ENCODE measurements at places on chromosomes 2 and 18. TPM values are rescaled to one million over a fixed set of nuclear protein-coding genes. Genes with fewer than 3 reads are reported as not detected.

The KLF7 gene
- total RNA-seq, result 16.8 TPM

The MC2R gene
- not detected for total RNA-seq

The MBD5 gene
- 46.5 TPM for total RNA-seq

The TTR gene
- not detected for total RNA-seq

The IL1A gene
- total RNA-seq, result 6.3 TPM

The IL1RL2 gene
- 4.6 TPM for total RNA-seq

The DSG1 gene
- not detected for total RNA-seq

The DSC2 gene
- total RNA-seq, result 25.7 TPM

The ANKRD53 gene
- 0.30 TPM for total RNA-seq

The CD8B gene
- not detected for total RNA-seq

The AQP12B gene
- total RNA-seq, result not detected

The DCC gene
- total RNA-seq, result not detected

The LOXL3 gene
- 1.1 TPM for total RNA-seq

The PLEK gene
- total RNA-seq, result not detected

The UCN gene
- total RNA-seq, result not detected

The BCL2 gene
- total RNA-seq, result 6.3 TPM

The MBOAT2 gene
- 29.0 TPM for total RNA-seq

The EVX2 gene
- not detected for total RNA-seq

The KLHL41 gene
- total RNA-seq, result not detected

The MDH1B gene
- total RNA-seq, result 3.7 TPM

Data from renal cortical epithelial cell (primary cell).